ENCODE measurements at places on chromosomes 1 and 21. TPM values are rescaled to one million over a fixed set of nuclear protein-coding genes. Genes with fewer than 3 reads are reported as not detected.

- peak; percentile 85 for DNase-seq
These were observed 440 bp downstream of the PIGP start for GRCh38 chr21:37072274-37072987.

- DNase-seq, result peak; percentile 52
These were observed 17.1 kb downstream of the MORC3 start for GRCh38 chr21:36337099-36337509.

GRCh38 chr1:3393987-3394920 is 60.2 kb upstream of the ARHGEF16 start:
- DNase-seq, result no peak

DNA sequence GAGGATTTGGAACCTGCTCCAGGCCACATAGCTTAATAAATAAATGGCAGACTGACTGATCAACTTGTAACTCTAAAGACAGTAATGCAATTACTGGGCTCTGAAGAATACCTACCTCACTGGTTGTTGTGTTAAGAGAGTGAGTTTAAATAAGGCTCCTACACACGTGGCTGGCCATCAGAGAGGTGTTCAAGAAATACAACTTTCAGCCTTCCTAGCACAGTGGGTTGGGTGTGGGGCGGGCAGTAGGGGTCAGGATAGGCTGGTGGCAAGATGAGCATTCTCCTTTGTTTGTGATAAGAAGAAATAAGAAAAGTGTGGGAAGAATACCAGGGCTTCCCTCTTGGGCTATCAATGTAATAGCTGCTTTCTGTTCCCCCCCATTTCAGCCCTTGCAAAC is 151.3 kb downstream of the DAB1 start:
- no peak for DNase-seq

DNA sequence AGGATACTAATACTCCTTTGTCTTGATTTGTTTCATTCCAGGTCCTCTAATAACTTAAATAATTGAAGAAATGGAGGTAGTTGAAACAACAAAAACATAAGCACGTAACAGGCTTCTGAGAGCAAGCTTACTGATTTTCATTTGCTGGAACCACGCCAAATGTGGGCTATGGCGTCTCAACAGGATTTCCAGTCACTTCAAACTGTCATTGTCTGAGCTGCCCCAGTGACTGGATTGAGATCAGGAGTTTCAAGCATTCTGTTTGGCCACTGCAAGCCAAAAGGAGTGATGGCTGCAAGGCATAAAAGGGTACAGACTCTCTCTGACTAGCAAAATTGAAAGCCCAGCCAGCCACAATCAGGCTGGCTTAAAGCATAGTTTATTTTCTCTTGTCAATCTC is 289.9 kb downstream of the DPYD start:
- peak; percentile 33 for DNase-seq

DNA sequence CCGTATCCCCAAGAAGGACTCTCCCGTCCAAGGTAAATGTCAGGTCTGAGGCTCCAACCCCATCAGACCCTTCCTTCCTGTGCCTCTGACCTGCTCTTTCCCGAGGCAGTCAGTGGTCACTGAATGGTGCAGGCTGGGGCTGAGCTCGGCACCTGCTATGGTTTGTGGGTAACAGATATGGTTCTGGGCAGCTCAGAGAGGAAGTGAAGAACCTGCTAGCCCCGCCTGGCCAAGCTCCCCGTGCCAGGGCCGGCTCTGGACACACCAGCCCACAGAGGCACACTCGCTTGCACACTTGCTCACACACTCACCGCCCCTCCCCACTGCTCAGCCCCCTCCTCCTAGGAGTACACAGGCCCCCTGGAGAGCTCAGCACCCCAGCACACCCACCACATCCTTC is 16.4 kb downstream of the NCMAP start:
- no peak for DNase-seq

- no peak for DNase-seq
These were observed 64.5 kb downstream of the LRRC8C start for GRCh38 chr1:89697383-89697782.

DNA sequence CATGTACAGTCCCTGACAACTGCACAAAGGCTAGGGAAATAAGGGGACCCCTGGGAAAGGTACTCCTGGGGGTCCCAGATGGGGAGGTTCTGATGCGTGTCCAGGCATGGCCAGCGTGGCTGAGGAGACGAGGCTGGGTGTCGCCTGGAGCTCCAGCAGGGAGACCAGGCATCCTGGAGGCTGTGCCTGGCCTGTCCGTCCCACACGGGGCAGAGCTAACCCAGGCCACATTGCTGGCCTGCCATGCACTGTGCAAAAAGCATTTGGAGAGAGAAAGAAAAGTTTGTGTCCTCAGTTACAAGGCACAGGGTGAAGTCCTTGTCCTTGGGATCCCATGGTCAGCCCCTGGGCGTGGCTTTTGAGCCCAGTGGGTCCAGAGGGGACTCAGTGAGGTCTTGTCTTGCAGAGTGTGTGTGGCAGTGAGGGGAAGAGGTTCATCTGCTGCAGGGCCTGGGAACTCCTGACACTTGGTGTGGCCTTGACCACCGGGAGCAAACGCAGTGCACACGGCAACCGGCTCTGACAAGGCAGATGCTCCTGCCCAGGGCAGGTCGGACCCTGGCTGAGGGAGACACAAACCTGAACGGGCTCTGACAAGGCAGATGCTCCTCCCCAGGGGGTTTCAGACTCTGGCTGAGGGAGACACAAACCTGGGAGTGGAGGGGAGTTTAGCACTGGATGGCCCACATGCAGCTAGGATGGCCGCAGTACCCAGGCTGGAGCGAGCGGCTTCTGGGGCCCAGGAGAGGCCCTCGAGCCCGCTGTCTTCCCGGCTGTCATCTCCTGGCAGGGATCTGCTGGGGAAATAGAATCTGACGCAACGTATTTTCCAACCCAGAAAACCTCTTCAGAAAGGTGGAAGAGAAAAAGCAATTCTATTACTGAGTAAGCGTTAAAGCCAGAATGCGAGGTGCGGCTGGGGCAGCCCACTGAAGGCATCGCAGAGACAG is 37.3 kb upstream of the COL18A1 start:
- DNase-seq, result no peak

- DNase-seq, result peak; percentile 19
These were observed 18.0 kb downstream of the C8A start for GRCh38 chr1:56872597-56872996.

Gene EIF4G3
- 80.7 TPM for total RNA-seq
